ENCODE measurements at places on chromosomes 1 and 21. TPM values are rescaled to one million over a fixed set of nuclear protein-coding genes. Genes with fewer than 3 reads are reported as not detected.

FAAH gene
- polyA plus RNA-seq: 26.5 TPM

TMEM63A gene
- 9.6 TPM for polyA plus RNA-seq

MAEL gene
- polyA plus RNA-seq: not detected

DNM3 gene
- 0.08 TPM for polyA plus RNA-seq

USP21 gene
- polyA plus RNA-seq: 5.8 TPM

FAM229A gene
- polyA plus RNA-seq: 1.6 TPM

DNA sequence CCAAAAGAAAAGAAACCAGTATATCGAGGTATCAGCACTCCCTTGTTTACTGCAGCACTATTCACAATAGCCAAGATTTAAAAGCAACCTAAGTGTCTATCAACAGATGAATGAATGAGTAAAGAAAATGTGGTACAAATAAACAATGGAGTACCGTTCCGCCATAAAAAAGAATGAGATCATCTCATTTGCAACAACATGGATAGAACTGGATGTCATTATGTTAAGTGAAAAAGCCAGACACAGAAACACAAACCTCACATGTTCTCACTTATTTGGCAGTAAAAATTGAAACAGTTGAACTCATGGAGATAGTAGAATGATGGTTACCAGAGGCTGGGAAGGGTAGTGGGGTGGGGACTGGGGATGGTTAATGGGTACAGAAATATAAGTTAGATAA is 4.3 kb upstream of the GNG5 start:
- H3K27me3 ChIP-seq: no peaks in the 10 kb centered on the region
- H3K4me1 ChIP-seq: peaks cover 6% of the 10 kb centered on the region
- H3K36me3 ChIP-seq: no peaks in the 10 kb centered on the region
- DNase-seq: no peak
- no peak overlapping the region for H3K4me3 ChIP-seq

GRCh38 chr1:77465139-77465538 is 183.3 kb downstream of the AK5 start:
- no peaks in the 10 kb centered on the region for H3K4me1 ChIP-seq
- H3K27me3 ChIP-seq: no peaks in the 10 kb centered on the region
- H3K36me3 ChIP-seq: no peaks in the 10 kb centered on the region
- DNase-seq: no peak

DNA sequence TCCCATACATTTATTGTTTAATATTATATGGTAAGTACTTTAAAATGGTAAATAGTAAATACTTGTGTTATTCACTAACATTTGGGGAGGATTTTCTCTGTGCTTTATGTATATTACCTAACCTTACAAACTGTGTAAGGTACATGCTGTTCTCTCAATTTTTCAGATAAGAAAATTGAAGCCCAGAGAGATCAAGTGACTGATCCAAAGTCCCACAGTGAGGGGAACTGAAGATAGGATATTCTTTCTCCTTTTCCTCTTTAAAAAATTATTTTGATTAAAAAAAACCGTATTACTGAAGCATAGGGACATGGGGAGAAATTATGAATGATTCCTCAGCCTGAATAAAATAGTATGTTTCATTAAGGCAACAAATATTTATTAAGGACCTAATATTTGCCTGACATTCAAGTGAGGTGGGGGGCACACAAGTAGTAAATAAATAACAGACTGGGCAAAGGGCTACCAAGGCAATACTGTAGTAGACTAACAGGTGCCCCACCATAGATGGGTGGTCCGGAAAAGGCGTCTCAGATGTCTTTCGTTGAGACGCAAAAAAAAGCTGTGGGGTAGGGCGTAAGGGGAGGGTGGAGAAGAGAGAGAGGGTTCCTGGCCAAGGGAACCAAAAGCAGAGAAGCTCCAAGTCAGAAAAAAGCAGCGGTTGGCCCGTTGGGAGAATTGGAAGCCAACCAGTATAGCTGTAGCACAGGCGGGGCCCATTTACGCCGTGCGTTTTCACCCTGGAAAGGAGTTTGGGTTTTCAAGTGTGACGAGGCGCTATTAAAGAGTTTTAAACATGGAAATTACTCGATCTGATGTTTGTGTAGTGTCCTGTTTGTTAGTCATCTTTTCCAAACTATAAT is 944 bp upstream of the AGO3 start:
- no peaks in the 10 kb centered on the region for H3K27me3 ChIP-seq
- no peaks in the 10 kb centered on the region for H3K36me3 ChIP-seq
- H3K27ac ChIP-seq: peak overlapping the region; percentile 93
- H3K4me3 ChIP-seq: peak overlapping the region; percentile 76
- peak; percentile 54 for DNase-seq

- H3K4me3 ChIP-seq: no peak overlapping the region
- H3K36me3 ChIP-seq: peaks cover 6% of the 10 kb centered on the region
- no peak overlapping the region for H3K27ac ChIP-seq
- H3K4me1 ChIP-seq: no peaks in the 10 kb centered on the region
- peak; percentile 59 for DNase-seq
These were observed 33.4 kb downstream of the QSOX1 start for GRCh38 chr1:180188091-180188506.

DNA sequence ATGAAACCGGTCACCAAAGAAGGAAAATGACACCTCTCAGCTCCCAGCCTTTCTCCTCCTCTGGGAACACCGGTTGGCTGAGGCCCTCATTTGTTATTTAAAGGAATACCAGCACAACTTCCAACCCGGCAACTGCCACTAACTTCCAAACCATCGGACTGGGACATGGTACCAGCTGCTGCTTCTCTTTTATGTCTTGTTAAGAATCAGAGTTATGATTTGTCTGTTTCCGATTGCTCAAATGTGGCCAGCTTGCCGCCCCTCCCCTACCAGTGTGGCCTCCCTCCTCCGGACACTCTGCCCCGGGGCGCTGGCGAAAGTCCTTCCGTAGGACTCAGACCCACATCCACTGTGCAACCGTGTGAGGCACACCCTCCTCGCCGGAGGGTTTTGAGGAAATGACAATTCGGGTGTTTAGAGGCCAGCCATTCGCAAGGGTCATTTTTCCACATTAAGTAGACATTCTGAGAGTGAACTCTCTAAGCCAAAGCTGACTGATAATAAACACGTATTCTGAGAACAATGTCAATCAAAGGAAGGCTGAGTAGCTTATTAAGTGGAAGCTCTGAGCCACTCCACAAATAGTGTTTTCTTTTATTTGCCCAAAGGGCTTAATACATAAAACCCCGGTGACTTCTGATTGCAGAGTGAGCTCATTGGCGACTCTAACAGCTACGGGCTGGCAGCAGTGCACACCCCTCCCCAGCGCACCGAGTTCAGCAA is 5.5 kb downstream of the RIPK4 start:
- H3K4me1 ChIP-seq: peaks cover 61% of the 10 kb centered on the region
- H3K36me3 ChIP-seq: no peaks in the 10 kb centered on the region
- DNase-seq: no peak
- peak overlapping the region; percentile 34 for H3K27ac ChIP-seq
- no peak overlapping the region for H3K4me3 ChIP-seq

- H3K36me3 ChIP-seq: no peaks in the 10 kb centered on the region
- peaks cover 4% of the 10 kb centered on the region for H3K4me1 ChIP-seq
- H3K27me3 ChIP-seq: no peaks in the 10 kb centered on the region
- DNase-seq: no peak
- H3K27ac ChIP-seq: no peak overlapping the region
- no peak overlapping the region for H3K4me3 ChIP-seq
These were observed 21.3 kb downstream of the RUNX1 start for GRCh38 chr21:35027563-35028450.

- no peaks in the 10 kb centered on the region for H3K4me1 ChIP-seq
- DNase-seq: no peak
- H3K36me3 ChIP-seq: no peaks in the 10 kb centered on the region
- no peak overlapping the region for H3K27ac ChIP-seq
- no peaks in the 10 kb centered on the region for H3K27me3 ChIP-seq
These were observed 183.3 kb downstream of the IGSF21 start for GRCh38 chr1:18290740-18291412.

Data from liver (tissue), 10 donors.